ENCODE measurements at places on chromosomes 7 and 10.

GRCh38 chr10:31635415-31636065 lies 293.1 kb downstream of the ARHGAP12 start:
- DNase-seq: no peak

GRCh38 chr10:29473406-29474100 lies 161.2 kb downstream of the SVIL start:
- DNase-seq: no peak

- no peak for DNase-seq
Observed at GRCh38 chr10:33927347-33927746, 592.9 kb upstream of the NRP1 start.

- no peak for DNase-seq
Observed at GRCh38 chr10:8400892-8401291, 346.4 kb downstream of the GATA3 start.

DNA sequence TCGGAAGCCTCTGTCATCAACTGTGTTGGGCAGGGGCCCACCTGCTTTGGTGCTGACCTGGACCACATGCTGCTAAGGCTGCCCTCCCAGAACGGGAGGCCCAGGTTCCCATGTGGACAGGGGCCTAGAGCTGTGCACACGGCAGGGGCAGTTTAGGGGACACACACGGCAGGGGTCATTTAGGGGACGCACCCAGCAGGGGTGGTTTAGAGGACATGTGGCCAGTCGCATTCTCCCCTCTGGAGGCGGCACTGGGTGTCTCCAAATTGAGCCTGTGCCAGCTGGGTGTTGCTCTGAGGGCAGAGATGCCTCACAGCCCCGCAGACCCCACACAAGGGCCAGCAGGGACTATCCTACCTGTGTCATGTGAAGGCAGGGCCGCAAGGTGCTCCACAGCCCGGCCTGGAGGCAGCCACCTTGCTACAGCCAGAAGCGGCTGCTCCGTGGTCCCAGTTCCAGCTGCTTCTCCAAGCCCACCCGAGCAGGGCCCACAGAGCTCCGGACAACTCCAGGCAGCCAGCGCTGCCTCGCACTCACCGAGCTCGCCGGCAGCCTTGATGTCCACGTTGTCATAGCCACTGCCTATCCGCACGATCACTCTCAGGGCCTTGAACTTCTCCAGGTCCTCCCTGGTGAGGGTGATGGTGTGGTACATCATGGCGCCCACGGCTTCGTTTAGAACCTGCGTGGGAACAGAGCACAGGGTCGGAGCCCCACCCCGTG lies 60.7 kb downstream of the ZRANB1 start:
- DNase-seq: peak; percentile 57

DNA sequence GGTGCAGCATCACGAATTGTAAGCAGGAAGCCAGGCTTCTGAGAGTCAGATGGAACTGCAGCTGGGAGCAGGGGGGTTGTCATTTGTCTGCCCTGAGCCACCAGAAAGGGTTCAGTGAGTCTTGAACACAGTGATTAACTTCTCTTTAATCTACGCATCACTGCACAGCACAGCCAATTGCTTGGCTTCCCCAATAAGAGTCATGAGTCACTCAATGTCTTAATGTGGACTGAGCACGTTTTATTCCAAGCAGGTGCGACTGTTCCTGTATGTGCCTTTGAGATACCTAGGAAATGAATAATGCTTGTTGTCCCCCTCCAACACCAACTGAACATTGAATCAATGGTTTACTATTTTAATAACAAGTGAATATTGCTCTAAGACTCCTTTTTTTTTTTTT lies 26.0 kb upstream of the PLEKHA1 start:
- no peak for DNase-seq

- DNase-seq: no peak
Observed at GRCh38 chr10:124198125-124198501, 104.7 kb upstream of the CHST15 start.

- peak; percentile 80 for DNase-seq
Observed at GRCh38 chr7:149005427-149006344, 22.6 kb downstream of the PDIA4 start.

- peak; percentile 74 for DNase-seq
Observed at GRCh38 chr10:79070081-79070605, 1.4 kb downstream of the ZMIZ1 start.

GRCh38 chr7:94706996-94707740 lies 51.2 kb upstream of the SGCE start:
- DNase-seq: no peak

GRCh38 chr10:529468-530230 lies 159.8 kb downstream of the DIP2C start:
- DNase-seq: no peak

DNA sequence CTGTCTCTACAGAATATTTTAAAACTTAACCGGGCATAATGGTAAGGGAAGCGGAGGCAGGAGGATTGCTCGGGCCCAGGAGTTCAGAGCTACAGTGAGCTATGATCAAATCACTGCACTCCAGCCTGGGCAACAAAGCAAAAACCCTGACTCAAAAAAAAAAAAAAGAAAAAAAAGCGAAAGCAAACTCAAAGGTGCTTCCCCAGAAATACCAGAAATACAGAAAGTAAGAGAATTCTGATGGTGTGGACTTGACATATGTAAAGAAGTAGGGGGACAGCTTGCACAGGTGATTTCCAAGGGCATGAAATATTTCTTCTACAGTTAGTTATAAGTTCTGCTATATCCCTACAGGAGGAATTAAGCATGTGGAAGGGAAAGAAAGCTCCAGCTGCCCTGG lies 69.7 kb upstream of the APBB1IP start:
- no peak for DNase-seq

GRCh38 chr10:15464381-15464780 lies 93.3 kb upstream of the FAM171A1 start:
- no peak for DNase-seq

GRCh38 chr7:157476201-157476600 lies 139.4 kb downstream of the DNAJB6 start:
- DNase-seq: peak; percentile 47
